NCI-H460 (cell line): ENCODE measurements at places on chromosomes 5 and 9.

DNA sequence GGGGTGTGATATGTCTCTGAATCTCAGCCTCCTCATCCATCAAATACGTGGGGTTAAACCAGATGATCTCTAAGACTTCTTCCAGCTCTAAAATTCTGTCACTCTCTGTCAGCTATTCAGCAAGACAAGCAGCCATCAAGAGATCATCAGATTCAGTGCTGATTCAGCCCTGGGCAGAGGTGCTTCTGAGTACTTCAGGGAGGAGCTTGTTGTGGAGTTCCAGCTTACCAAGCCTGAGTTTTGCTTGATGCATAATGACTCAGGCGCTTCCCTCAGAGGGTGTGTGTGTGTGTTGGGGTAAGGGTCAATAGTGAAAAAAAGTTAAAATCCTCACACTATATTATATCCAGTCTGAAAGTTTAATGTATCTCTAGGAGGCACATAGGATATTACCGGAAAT lies 29.6 kb upstream of the TAF1L start:
- DNase-seq, result no peak

DNA sequence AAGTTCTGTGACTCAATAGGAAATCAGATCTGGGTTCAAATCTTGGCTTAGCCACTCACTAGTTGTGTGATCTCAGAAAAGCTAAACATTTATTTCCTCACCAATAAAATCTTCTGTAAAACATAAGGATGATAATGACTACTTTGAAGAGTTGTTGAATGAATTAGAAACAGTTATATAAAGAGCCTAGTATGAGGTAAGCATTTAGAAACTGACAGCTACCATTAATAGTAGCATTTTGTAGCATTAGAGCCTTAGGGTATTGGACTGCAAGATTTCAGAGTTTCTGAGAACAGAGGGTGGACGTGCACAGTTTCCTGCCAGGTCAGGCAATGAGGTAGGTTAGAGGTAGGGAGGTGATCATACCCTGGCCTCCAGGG lies 293.2 kb downstream of the CWC27 start:
- no peak for DNase-seq

DNA sequence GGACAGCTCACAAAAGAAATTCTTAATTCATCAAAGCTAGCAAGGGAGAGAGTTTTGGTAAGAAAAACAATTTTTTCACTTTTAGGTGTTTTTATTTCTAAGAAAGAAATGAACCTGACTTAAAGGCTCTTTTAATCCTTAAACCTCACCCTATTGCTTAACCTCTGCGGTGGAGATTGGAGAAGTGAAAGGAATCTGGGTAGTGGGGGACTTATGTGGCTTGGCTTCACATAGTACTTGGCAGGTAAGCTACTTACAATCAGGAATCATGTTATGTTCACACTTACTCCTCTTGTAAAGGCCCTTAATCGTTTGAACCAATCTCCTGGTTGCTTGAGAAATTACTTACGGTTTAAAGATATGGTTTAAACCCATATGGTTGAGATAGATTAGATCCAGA lies 104.8 kb downstream of the ISOC1 start:
- no peak for DNase-seq

DNA sequence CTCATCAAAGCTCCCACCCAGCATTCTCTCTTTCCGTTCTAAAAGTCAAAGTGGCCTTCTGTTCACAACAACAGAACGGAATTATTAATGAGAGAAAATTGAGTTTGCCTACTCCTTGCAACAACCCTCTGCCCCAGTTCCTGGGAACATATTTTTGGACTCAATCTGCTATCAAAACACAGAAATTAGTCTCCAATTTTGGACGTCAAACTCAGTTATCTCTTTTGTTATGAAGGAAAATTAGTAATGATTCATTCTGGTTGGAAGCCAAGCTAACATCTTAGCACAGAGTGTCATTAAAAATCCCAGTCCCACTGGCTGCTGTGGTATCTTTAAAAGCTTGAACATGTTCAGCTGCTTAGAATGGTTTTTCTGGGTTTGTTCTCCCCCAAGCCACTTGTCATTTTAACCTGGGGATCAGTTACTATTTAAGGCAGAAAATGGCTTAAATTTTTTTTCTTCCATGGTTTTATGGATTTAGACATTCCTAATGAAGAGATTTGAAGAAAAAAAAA lies 343.2 kb downstream of the TRIM32 start:
- DNase-seq, result no peak

DNA sequence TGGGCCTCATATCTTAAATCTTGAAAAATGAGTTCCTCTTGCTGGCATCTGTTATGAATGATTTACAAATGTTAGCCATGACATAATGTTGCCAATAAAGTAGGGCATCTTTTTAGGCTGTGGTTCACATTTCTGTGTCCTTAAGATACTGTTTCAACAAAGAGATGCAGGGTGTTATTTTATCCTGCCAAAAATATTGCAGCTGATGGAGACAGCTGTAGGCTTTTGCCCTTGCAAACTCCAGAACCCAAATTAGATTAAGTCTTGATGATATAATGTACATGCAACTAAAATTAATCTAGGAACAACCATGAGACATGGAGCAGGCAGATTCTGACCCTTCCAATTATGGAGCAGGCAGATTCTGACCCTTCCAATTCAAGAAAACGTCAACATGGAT lies 228.2 kb upstream of the GRIN3A start:
- DNase-seq, result no peak

DNA sequence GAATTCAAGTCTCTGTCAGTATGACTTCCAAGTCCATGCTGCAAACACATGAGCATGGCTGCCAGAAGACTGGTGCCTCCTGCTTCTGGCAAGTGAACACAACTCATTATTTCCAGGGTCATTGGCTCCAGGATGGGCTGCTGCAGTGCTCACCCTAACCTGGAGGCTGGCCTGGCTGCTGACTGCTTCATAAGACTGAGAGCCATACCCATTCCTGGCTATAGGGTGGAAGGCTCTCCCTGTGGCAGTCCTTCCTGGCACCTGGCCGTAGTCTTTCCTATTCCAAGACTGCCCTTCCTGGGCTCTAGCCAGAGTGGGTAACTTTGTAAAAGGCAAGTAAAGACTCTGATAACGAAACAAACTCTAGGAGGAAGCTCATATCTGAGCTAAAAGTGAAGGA lies 51.2 kb downstream of the CXXC5 start:
- no peak for DNase-seq

GRCh38 chr9:16271967-16272366 lies 598.5 kb downstream of the BNC2 start:
- DNase-seq, result no peak

GRCh38 chr5:157920828-157921170 lies 61.9 kb upstream of the CLINT1 start:
- no peak for DNase-seq

DNA sequence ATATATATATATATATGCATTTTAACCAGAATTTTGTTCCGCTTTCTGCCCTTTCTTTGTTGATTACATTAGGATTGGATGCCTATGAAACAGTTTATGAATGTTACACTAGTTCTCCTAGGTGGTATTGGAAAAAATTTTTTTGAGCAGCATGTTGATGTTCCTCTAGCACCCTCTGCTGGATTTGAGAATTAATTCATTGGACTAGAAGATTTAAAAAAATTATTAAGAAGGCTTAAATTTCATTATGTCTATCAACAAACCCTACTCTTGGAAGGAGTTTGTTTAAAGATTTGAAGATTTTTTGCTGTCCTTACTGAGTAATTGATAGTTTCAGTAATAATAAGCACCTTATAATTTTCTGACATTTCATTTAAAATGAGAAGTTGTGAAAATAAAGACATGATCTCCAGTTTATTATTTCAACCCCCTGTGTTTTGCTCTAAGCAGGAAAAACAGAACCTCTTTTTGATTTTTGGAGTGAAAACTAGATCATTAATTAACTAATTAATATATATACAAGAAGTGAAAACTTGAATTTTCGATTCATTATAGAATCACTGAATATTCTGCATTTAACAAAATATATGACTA lies 89.6 kb downstream of the CCDC171 start:
- peak; percentile 16 for DNase-seq

- DNase-seq, result no peak
Measured at GRCh38 chr5:139414581-139415130, 10.8 kb upstream of the SPATA24 start.

GRCh38 chr5:153122403-153122802 lies 368.1 kb upstream of the GRIA1 start:
- no peak for DNase-seq

DNA sequence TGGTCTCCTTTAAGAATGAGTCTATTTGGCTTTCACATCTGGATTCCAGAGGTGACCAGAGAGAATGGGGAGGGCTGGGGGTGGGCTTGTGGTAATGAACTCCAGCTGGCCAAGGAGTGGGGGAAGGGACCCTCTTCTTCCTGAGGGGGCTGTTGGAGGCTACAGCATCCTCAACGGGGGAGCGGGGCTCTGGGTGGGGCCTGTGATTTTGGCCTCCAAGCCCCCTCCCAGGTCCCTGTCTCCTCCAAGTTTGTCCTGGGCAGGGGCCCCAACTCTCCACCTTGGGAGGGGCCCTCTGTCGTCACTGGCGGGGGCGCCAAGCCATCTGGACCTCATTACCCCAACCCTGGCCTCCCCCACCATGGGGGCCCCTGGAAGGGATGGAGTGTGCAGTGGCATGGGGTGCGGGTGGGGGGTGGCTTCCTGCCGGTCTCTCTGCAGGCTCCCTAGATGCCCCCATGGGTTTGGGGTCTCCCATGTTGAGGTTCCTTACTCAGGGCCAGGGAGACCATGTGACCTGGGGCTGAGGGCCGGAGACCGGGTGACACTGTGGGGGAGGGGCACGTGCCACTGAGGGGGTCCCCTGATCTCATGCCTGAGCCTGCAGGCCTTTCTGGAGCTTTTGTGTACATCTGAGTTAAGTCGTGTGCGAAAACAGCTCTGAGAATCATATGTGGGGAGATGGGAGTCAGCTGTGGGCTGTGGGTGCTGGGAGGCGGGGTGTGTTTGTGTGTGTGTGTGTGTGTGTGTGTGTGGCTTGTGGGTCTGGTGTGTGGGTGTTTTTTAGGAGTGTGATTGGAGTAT lies 32.4 kb downstream of the GOLGA2 start:
- no peak for DNase-seq

- DNase-seq, result no peak
Measured at GRCh38 chr5:181259974-181260719, 796 bp downstream of the TRIM52 start.

DNA sequence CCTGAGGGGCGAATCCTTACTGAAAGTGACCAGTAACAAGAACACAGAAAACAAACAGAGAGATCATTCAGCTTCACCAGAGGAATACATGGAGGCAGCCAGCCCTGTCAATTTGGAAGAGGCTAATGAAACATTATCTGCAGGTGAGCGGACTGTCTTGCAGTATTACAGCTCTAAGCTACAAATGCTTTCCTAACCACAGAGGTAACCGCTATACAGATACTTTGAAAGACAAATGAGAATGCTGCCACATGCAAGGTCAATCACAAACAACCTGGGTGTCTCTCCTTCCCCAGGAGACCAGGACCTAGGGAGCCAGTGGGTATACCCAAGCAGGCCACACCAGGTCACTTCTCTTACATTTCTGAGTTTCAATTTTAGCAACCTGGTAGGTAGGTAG lies 30.2 kb downstream of the EFNA5 start:
- no peak for DNase-seq

DNA sequence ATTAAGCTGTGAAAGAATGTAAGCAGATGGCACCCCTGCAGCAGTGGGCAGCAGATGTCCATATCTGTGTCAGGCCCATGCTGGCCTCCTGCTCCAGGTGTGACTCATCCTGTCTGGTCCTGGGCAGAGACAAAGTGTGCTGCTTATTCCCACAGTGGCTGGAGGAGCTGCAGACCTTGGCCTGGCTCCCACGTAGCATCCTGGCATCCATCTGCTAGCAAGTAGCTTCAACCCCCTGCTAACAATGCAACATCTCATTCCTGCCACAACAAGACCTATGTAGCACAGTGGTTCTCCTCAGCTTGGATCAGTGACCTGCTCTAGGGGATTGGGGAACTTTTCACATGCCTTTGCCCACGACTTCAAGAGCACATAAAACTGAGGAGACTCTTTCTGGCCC lies 126.4 kb upstream of the SLC12A2 start:
- no peak for DNase-seq
